ENCODE measurements at places on chromosomes 3 and 15. TPM values are rescaled to one million over a fixed set of nuclear protein-coding genes. Genes with fewer than 3 reads are reported as not detected.
A peak's percentile ranks its signal among the peaks of the same experiment; 100 is the strongest.

Gene GATA2
- total RNA-seq: 0.75 TPM

DNA sequence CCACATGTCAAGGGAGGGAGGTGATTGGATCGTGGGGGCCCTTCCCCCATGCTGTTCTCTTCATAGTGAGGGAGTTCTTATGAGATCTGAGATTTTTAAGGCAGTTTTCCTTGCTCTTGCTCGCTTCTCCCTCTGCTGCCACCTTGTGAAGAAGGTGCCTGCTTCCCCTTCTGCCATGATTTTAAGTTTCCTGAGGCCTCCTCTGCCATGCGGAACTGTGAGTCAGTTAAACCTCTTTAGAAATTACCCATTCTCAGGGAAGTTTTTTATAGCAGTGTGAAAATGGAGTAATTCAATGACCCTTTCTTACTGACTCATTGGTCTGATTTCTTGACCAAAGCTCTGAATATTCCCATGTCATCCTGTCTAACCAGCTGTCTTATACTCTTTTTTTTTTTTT is 484.4 kb upstream of the TPRG1 start:
- peak; percentile 49 for DNase-seq

Gene SOX14
- total RNA-seq: not detected

DNA sequence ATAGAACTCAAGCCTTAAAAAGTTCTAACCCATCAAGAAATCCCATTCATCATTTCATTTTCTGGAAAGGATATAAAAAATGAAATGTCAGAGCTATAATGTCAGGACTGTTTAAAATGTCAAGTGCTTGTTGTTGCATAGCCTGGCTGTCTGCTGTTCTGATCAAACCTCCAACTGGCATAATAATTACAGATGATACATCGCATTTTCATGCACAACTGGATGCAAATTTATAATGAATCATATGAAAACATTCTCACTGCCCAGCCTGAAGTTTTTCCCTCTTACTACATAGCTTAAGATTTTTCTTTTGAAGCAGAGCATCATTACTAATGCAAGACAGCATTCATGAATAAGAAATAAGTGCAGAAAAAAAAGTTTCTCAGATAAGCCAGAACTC is 46.5 kb downstream of the GUCA1C start:
- DNase-seq: no peak

DNA sequence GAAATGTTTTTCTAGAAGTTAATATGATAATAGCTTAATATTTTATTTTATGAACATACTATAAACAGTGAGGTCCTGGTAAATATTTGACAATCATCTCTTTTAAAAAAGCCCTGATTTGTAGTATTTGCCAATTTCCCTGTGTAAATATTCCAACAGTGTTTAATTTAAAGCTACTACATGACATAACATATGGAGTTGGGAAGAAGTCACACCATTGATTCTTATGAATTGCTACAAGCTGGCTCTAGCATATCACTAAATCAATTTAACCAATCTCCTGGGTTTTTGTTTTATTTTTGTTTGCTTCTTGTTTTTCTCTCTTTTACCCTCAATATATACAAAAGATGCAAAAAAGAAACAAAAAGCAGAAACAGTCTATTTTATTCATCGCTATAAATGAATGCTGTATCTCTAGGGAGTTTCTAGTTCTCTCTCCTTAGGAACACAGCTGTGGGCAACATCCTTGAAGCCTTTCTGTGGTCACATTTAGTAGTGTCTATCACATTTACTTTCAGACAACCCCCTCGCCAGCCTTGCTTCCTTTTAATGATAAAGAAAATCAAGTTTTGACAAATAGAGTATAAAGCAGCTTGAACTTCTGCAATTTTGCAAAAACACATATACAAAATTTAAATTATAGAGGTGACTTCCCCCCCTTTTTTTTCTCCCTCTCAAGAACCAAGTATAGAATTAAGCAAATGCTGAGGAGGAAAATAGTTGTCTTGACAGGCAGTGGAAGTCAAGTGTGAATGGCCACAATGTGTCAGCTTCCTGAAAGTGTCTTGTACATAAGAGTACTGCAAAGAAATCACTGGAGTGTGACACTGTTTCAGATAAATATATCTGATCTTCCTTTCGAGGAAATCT is 21.4 kb downstream of the CCR1 start:
- DNase-seq: no peak

GRCh38 chr3:71290301-71290700 is 293.2 kb downstream of the FOXP1 start:
- DNase-seq: no peak

GRCh38 chr15:73921254-73921925 is 4.9 kb upstream of the LOXL1 start:
- DNase-seq: no peak

DNA sequence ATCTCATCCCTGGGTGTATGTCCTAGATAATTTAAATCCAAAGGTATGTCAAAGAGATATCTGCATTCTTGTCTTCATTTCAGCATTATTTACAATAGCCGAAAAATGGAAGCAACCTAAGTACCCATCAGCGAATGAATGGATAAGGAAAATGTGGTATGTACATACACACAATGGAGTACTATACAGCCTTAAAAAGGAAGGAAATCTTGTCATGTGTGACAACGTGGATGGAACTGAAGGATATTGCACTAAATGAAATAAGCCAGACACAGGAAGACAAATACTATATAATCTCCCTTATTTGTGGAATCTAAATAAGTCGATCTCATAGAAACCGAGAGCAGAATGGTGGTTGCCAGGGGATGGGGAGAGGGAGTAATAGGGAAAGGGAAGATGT is 16.8 kb upstream of the MGLL start:
- DNase-seq: no peak

Gene TF
- 0.59 TPM for total RNA-seq

Gene CPLX3
- total RNA-seq: not detected

- DNase-seq: peak; percentile 99
These were observed 10.5 kb downstream of the ISG20 start for GRCh38 chr15:88649286-88649733.

Gene KIF9
- 14.3 TPM for total RNA-seq

GRCh38 chr3:33419948-33420347 is 20.3 kb downstream of the UBP1 start:
- DNase-seq: no peak

DNA sequence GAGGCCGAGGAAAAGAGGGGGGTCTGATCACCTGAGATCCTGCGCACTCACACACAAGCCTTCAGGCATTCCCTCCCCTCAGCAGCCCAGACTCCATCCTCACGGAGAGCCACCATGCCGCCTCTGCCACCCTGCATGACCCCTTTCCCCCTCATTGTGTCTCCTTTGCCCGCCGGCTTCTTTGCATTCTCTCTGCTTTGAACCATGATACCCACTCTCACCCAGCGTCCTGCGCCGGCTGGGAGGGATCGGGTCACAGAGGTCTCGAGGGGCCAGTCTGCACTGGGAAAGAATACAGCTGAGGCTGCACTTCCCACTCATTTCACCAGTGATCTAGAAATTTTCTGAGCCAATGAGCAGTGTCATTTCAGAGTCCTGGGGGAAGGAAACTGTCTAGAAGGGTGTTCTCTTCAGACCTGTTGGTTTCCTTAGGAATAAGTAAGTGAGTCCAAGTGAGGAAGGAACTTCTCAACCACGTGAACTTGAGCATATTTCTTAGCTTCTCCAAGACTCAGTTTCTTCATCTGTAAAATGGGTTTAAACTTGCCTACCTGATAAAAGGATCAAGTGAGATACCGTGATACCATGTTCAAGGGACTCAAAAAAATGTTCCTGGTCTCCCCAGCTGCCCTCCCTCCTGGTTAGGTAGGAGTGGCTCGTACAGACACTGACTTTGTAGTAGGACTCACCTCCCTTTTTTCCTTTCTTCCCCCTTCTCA is 96.7 kb downstream of the TOP2B start:
- no peak for DNase-seq

DNA sequence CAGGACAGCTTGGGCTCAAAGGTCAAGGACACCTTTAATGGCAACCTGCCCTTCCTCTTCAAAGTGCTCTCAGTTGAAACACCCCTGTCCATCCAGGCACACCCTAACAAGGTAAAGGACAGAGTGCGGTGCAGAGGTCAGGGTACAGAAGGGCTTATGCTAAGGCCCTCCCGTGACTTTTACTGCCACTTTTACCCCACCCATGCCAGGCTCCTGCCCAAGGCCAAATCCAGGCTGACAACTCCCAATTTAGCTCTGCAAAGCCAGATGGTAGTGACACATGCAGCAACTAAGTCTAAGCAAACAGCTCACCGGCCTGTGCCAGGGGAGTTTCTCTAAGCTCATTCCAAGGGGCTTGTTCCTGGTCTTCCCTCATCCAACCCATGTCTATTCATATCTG is 1.6 kb downstream of the MPI start:
- DNase-seq: no peak

DNA sequence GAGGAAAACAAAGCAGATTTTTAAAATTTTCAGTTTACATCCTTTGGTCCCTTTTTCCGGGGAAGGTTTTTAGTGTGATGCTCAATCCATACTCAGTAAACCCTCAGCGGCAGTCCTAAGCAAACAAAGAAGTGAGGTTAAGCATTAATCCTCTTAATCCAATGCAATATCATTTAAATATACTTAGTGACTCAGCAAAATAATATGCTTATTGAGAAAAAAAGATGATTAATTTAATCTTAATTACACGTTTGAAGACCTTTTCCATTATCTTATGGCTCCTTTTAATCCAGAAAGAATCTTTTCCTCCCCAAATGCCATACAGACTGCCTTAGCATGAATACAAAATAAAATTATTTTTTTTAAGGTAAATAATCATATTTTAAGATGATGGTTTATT is at the start of gene GABRR3:
TSS of gene GABRR3 (minus strand) at position 108 of the 400 bp plus-strand sequence. CDS start 328 bp downstream, outside the sequence.
- DNase-seq: no peak

DNA sequence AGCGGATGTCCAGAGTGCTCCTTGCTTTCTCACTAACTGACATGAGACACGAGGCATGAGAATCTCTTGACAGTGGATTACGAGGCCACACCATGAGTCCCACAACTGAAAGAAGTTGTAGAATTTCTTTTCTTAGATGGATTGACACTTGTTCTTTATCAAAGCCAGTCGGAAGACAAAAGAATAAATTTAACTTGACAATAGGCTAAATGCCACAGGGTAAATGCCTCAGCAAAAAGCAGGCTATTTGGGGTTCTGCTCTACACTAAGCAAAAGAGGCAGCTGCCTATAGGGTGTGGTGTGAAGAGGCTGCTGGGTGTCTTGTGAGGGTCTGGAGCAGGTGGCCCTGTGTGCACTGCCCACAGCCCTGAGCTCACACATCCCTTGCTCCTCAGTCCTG is 135.1 kb upstream of the SEMA6D start:
- no peak for DNase-seq

Gene SLC51A
- not detected for total RNA-seq

Gene ABTB1
- total RNA-seq: 1.3 TPM

- DNase-seq: no peak
These were observed 2.8 kb downstream of the LRRN1 start for GRCh38 chr3:3802046-3802445.

- no peak for DNase-seq
These were observed 12.9 kb downstream of the IDH3A start for GRCh38 chr15:78162038-78162437.

DNA sequence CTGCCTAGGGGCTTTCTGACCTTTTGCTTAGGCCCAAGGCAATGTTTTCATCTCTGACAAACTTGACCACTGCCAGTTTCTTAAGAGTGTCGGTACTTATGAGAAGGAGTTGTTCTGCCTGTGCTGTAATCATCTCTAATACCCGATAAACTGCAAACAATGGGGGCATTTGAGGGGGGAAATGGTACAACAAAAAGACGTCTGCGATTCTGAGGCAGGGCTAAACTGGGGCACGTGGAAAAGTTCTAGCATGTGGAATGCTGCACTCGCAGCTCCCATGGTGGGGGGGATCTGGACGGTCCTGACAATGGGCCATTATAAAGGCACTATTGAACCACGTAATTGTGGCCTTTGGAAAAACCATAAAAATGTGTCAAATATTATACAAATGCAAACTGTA is 73.1 kb upstream of the SAMMSON start:
- peak; percentile 98 for DNase-seq

Gene VEPH1
- total RNA-seq: 51.9 TPM

Gene GOLGA6A
- not detected for total RNA-seq

- DNase-seq: peak; percentile 6
These were observed 131.2 kb upstream of the TRIM42 start for GRCh38 chr3:140546649-140547048.

Gene ONECUT1
- 5.0 TPM for total RNA-seq

DNA sequence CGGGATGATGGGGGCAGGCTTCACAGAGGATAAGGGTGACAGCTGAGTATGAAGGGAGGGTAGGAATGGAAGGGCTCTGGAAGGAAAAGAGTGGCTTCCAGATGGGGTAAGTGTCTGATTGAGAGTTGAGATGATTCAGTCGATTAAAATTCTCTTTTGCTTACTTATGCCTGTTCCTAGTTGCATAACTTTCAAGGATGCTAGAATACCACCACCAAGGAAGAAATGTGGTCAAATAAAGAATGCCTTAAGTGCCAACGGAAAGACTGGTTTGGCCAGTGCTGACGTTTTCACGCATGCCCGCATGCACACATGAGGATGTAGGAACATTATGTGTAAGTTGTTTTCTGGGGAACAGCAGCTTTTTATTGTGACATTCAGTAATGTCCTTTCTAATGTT is 263.4 kb upstream of the WNT5A start:
- DNase-seq: no peak

DNA sequence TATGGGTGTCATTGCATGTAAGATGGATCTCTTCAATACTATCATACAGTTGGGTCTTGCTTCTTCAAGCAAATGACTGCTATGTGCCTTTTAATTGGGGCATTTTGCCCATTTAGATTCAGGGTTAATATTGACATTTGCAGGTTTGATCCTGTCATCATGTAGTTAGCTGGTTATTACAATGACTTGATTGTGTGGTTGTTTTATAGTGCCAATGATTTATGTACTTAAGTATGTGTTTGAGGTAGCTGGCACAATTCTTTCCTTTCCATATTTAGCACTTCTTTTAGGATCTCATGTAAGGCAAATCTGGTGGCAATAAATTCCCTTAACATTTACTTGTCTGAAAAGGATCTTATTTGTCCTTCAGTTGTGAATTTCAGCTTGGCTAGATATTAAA is 267.5 kb downstream of the VGLL3 start:
- DNase-seq: no peak

Gene DNAH1
- total RNA-seq: 0.74 TPM

- no peak for DNase-seq
These were observed 437.0 kb upstream of the PPP2R3A start for GRCh38 chr3:135528413-135529015.

DNA sequence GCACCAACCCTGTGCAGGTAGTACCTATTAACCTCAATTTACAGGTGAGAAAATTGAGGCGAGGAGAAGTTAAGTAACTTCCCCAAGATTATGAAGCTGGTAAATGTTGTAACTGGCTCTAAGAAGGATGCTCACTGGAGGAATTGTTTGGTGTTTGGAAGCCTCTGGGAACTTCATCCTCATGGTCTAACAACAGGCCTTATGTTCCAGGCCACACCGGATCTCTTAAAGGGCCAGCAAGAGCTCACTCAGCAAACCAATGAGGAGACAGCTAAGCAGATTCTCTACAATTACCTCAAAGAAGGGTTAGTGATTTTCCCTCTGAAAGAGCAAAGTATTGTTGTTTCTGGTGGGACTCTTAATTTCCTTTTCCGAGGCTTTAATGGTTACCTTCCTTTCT is 63.9 kb downstream of the CGNL1 start:
- DNase-seq: peak; percentile 67

GRCh38 chr3:101781166-101781565 is 2.2 kb downstream of the NXPE3 start:
- no peak for DNase-seq
